ENCODE measurements at places on chromosomes 4 and X.

GRCh38 chrX:131704136-131704695 lies 160.3 kb downstream of the OR13H1 start:
- no peak for DNase-seq

DNA sequence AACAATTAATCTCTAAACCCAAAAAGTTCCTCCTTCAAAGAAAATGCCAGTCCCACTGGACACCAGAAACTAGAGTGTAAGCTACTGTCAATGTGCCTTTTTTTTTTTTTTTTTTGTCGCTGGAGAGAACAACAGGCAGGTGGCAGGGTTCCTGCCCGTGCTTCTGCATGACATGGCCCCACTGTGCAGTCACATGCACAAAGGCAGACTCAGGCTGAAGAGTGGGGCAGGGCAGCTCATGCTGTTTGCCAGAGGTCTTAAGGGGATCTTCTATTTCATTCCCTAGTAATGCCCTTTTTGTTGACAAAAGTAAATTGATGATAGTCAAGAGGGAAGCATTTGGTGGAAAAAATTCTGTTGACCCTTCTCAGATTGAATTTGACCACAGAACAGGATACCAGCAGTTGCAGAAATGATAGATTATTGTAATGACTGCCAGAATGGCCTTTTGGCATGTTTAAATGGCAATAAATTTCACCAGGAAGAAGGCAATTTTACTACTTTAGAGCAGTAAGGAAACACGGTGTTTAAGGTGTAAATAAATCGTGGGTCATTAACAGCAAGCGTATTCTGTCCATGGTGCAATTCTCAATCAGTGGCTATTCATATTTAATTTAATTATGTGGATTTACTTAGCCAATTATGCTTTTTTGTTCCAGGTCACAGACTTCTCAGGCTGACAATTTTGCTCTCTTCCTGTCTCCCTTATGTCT lies 80.9 kb downstream of the NKX6-1 start:
- peak; percentile 21 for DNase-seq

- DNase-seq: no peak
Measured at GRCh38 chr4:101236097-101236496, 111.2 kb downstream of the PPP3CA start.

DNA sequence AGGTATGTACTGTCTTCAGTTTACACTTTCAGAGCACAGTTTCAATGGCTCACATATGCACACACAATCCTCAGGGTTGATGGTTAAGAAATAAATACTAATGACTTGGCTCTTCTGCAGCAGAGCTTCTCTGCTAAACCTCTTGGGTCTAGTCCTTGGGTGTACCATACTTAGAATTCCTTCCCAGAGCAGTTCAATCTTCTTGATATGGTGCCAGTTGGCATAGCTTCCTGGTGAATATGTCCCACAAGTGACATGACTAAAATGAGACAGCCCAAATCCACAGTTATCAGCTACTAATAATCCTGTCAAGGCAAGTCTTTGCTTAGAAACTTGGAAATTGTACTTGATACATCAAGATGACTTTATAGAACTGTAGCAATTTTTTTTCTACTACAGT lies 654.4 kb downstream of the IQCM start:
- no peak for DNase-seq

DNA sequence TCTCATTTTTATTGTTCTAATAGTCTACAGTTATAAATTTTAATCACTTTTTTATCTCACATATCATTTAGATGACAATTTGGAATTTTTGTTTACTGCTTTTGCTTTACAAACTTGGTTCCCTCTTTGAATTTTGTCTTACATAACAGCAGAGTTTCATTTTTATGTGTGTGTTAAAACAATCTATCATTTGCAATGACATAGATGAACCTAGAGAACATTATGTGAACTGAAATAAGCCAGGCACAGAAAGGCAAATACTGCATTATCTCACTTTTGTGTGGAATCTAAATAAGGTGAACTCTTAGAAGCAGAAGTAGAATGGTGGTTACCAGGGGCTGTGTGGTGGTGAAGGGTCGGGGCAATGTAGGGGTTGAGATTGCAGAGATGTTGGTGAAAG lies 170.7 kb downstream of the GASK1B start:
- no peak for DNase-seq

GRCh38 chr4:6367371-6367851 lies 97.8 kb downstream of the WFS1 start:
- no peak for DNase-seq

GRCh38 chrX:136496186-136496763 lies 1.1 kb upstream of the HTATSF1 start:
- no peak for DNase-seq

GRCh38 chr4:35649778-35650177 lies 594.5 kb downstream of the ARAP2 start:
- no peak for DNase-seq

DNA sequence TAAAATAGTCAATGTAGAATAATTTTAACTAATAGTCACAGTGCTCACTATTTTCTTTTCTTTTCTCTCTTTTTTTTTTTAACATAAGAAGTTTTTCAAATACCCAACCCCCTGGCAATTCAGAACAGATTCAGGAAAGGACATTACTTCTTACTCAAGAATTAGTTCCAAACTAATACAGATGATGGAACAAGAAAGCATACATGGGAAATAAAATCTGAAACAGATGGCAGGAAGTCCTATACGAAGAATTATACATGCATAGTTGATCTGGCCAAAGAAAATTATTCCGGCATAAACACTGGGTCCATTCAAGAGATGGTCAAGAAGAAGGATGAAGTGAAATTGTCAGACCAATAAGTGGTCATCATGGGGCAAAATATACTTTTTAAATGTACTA lies 614.4 kb upstream of the INTU start:
- no peak for DNase-seq

DNA sequence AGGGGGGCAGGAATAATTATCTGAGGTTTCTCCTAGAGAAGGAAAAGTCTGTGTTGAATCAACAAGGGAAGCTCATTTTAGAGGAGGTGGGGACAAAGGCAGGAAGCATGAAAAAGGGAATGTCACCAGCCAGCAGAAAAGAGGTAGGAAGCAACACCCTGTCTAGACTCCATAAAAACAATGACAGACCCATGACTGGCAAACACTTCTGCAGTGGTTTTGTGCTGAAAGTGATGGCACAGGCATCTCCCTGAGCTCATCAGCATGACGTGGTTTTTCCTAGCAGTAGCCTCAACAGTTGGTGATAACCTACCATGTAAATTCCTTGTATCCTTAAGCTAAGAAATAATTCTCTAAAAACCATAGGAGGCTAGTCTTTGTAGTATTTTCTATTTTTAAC lies 110.7 kb upstream of the GALNT7 start:
- DNase-seq: no peak

DNA sequence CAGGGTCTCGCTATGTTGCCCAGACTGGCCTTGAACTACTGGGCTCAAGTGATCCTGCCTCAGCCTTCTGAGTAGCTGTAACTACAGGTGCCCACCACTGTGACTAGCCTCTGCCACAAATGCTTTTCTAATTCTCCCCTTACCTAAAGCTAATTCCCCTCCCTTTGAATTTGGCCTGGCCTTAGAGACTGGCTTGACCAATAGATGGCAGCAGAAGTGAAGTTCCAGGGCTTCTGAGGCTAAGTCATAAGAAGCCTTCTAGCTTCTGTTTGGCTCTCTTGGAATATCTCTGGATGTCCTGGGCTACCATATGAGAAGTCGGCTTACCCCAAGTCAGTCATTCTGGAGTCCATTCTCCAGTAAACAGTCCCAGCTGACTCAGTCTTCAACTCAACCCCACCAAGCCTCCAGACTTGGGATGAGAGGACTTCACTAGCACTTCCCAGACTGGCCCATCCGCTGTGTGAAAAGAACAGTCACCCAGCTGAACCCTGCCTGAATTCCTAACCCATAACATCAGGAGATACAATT lies 61.0 kb downstream of the HPRT1 start:
- DNase-seq: peak; percentile 20

- no peak for DNase-seq
Measured at GRCh38 chr4:75698963-75699228, 25.5 kb upstream of the USO1 start.

DNA sequence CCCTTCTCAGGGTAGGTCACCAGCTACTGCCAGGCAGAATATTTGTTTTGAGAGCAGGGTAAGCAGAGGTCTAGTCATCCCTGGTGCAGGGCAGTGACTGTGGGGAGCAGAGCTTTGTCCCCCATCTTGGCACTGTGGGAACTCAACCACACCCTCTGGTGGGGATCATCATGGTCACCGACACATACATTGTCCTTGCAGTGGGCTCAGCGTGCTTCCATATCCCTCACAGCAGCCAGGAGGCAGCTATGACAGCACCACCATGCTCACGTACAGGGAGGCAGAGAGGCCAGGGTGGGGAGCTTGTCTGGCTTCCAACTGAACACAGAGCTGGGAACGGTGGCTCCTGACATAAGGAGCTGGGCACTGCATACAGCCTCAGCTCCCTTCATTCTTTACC lies 102.3 kb downstream of the ENPP6 start:
- DNase-seq: no peak

- DNase-seq: no peak
Measured at GRCh38 chr4:114281164-114281960, 301.9 kb upstream of the ARSJ start.

GRCh38 chrX:144327495-144327894 lies 443.6 kb downstream of the UBE2NL start:
- DNase-seq: no peak

DNA sequence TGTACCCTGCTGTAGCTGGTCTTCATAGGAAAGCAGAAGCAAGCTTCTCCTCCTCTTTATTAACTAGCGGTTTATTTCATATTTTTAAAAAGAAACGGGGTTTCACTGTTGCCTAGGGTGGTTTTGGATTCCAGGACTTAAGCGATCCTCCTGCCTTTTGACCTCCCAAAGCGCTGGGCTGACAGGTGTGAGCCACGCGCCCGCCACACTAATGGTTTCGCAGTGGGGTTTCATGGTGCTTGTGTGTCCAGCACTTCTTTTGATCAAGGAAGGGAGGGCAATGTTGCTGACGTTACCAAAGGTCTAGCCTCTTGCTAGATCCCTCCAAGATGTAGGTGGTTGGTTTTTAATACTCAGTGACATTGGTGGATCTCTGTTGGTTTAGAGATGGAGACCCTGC lies 1.4 kb downstream of the MAEA start:
- DNase-seq: no peak

DNA sequence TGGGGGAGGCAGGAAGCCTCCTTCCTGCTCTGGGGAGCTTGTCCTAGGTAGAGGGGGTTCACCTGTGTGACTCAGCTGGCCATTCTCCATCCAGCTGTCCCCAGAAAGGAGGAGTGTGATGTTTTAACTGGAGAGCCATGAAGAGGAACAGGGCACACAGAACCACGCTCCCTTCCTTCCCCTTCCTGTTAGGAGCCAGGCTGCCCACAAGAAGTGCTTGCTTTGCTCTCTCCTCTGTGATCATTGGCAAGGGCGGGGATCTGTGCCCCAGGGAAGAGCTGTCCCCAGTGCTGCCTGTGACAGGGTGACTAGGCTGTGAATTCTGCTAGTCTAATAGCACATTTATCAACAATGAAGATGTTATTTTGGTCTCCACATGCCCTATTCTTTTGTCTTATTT lies 169.6 kb upstream of the GATB start:
- no peak for DNase-seq

- DNase-seq: peak; percentile 49
Measured at GRCh38 chr4:133150486-133151340, 1.6 kb downstream of the PCDH10 start.

- DNase-seq: no peak
Measured at GRCh38 chr4:159017323-159018026, 85.4 kb upstream of the RAPGEF2 start.

DNA sequence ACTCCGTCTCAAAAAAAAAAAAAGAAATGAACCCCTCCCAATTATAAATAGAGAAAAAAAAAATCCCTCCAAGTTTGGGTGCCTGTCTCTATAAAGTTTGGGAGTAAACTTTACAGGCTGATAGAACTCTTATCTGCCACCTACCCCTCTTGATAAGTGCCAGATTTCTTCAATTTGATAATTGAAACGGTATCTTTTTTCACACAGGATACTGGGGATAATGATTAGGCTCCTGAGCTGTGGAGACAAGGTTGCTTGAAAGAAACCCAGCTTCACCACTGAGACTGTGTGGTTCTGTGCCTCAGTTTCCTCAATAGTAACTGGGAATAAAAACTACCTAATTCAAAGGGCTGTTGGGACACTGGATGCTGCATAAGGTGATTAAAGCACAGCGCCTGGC lies 606 bp downstream of the EFHC2 start:
- no peak for DNase-seq

DNA sequence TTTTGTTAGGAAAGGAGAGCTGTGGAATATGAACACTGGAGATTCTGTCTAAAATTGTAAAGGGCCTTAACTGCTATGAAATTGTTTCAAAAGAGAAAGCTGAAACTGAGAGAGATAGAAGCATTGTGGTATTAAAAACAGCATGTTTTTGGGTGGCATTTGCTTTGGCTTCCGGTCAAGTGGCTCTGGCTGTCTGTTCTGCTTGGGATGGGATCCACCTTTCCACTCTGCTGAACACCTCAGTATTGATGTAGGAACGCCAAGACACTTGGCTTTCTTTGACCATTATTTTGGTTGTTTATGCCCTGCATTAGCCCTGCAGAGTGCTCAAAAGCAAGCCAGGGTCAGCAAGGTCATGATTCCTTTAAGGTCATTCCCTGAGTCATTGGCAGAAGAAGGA lies 199.7 kb downstream of the SLC4A4 start:
- peak; percentile 3 for DNase-seq

DNA sequence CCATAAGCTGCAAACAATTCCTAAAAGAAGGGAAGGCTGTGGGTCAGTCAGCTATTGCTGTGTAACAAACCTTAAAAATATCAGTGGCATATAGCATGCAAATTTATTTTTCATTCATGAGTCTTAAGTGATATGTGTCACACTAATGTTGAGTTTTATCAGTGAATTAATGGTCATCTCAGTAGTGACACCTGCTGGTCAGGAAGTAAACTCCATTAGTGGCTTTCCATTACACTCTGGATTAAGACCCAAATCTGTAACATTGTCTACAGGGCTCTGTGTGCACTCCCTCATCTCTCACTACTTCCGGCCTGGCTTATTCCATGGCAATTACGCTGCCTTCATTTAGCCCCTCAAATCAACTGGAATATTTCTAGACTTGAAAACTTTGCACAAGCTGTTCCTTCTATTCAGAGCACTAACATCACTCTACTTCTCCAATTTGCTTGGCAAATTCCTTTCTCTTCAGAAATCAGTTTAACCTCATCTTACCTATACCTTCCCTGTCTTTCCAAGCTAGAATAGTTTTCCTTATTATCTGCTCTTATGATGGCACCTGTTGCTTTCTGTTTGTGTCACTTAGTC lies 217.3 kb upstream of the TAPT1 start:
- DNase-seq: no peak

All from nephron progenitor cell (in vitro differentiated cells).